ENCODE measurements at places on chromosomes 4 and X. TPM values are rescaled to one million over a fixed set of nuclear protein-coding genes. Genes with fewer than 3 reads are reported as not detected.

GRCh38 chr4:170198747-170199146, 109.0 kb upstream of the AADAT start:
- no peak for DNase-seq

DNA sequence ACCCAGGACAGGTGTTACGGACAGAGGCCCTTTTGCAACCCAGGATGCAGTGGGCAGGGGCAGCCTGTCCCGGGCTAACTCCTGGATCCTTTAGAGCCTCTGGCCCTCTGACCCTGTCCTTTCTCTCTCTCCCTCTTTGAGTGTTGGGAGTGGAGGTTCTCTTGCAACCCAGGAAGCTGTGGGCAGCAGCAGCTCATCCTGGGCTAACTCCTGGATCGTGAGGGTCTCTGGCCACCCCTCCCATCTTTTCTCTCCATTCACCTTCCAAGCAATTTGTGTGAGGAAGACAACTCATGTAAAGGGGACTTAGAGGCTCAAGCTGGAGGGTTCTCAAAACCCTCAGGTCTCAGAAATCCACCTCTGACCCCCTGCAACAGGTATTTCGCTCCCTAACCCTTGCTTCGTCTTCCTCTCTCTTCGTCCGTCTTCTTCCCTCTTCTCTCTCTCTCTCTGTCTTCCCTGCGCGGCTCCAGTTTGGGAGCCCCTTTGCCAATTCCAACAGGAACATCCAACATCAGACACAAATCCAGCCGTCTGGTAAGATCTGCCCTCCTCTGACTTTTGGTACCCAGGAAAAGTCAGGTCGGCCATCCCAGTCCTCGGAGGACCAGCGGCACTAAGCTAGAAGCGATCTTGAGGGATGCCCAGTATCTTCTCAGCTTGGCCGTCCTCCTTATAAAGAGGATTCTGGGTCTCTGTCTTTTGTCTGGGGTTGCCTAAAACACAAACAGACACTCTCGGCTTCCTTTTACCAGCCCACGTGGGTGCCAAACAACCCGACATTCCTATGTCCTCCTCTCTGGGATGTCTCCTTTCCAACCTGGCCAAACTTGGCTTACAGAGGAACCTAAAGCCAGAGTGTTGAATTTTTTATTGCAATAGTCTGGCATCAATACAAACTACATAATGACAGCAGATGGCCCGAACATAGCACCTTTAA, 7.9 kb downstream of the ASMTL start:
- DNase-seq = no peak

- DNase-seq = no peak
These were observed 143.9 kb downstream of the PTCHD1 start for GRCh38 chrX:23478561-23478960.

- DNase-seq = no peak
These were observed 28.5 kb upstream of the SLC25A6 start for GRCh38 chrX:1420371-1420770.

DNA sequence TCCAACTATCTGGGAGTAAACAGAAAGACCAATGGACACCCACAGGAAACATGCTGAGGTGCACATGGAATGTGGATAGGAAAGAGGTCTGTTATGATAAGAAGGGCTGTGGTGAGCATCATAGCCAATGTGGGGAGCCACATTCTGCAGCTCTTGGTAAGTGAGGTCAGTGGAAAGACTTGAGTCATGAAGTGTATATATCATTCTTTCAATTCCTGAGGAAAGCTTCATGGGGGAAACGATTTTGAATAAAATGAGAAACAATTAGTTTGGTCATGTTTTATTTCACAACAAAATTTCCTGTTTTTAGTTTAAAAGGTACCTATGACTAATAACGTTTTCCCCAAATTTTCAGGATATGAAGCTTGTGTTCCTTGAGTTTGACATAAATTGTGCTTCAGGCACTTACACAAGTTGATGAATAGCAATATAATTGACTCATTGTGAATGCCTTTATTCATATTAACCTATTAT, 41.4 kb upstream of the RASSF6 start:
- no peak for DNase-seq

GRCh38 chr4:131137196-131137595, 2011.9 kb upstream of the PCDH10 start:
- no peak for DNase-seq

PCDH19 gene
- 0.56 TPM for total RNA-seq

SFRP2 gene
- total RNA-seq = 1.5 TPM

OTC gene
- not detected for total RNA-seq
